Vagina (tissue), 2 donors: ENCODE measurements at places on chromosomes 4 and X.

GRCh38 chrX:97057349-97057909 lies 173.7 kb downstream of the RPA4 start:
- no peak for DNase-seq

GRCh38 chr4:144461906-144462305 lies 184.1 kb upstream of the HHIP start:
- DNase-seq = no peak

- no peak for DNase-seq
Observed at GRCh38 chr4:53688186-53688790, 97.0 kb upstream of the LNX1 start.

GRCh38 chr4:41426539-41426938 lies 111.4 kb upstream of the LIMCH1 start:
- DNase-seq = no peak

DNA sequence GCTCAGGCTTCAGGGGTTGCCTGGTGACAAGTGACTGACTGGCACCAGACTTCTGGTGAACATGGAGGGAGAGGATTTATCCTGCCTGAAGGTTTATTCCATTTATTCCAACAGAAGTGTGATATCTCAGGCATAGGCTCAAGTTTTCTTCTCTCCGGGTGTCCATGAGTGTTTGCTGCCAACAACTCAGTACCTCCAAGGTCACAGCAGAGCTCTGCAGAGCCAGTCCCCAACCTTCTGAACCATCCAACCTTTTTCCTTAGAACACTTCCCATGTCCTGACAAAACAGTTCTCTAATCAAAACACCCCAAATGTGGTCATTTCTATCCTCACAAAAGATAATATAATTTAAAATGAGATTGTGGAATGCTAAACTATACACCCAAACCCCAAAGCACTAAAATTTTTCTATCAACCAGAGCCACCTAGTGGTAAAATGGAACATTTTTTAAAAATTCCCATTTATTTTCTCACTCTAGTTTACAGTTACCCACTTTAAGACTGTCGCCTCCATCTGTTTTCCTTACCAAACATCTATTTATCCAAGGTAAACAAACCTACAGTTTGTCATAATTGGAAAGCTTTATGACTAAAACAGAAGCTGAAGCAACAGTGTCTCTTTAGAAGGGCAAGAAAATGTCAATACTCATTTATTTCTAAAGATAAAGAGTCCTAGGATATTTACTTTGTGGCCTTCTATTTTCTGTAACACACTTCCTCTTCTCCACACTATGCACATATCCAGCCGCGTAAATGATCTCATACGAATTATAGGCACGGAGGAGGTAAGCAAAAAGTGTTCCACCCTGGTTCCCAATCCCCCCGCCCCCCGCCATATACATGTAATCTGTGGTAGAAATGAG lies 39.5 kb downstream of the TMEM154 start:
- no peak for DNase-seq

DNA sequence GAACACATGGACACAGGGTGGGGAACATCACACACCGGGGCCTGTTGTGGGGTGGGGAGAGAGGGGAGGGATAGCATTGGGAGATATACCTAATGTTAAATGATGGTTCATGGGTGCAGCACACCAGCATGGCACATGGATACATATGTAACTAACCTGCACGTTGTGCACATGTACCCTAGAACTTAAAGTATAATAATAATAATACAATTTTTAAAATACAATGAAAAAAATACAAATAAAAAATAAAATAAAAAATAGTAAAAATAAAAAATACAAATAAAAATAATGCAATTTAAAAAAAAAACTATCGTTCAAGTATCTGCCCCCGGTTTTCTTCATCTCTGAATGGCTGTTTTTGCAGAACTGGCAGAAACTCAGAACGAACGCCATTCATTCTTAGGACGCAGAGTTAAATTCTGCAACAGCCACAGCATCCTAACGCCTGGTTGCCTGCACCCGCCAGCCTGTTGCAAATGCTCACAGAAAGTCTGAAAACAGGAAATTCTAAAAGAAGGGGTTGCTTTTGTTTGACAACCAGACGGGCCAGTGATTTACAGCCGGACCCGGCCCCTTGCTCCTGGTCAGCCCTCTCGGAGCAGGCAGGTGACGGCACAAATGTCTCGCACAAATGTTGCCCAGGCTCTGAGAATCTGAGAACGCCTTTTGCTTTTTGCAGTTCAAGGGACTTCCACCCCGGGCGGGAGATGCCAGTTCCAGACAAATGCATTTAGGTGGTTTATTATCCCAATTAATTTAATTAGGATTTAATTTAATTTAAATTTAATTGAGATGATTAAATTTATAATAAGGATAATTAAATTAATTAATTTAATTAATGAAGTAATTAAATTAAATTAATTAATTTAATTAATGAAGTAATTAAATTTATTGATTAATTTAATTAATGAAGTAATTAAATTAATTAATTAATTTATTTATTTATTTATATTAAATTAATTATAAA lies 47.8 kb downstream of the CRLF2 start:
- DNase-seq = no peak

DNA sequence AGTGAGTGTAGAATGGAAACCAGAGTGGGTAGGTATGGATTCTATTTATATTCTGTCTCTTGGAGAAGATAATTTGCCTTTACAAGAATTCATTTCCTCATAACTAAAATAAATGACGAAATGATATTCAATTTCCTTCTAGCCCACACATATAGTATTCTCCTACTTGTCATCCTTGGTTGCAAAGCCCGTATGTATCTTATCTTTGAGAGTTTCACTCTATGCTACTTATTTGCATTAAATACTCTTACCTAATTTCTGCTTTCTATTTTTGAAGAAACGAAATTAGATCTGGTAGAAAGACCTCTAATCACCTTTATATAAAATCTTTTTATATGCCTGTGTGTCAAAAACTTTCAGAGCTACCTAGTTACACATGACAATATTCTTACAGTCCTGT lies 457.7 kb downstream of the NKX6-1 start:
- DNase-seq = no peak

DNA sequence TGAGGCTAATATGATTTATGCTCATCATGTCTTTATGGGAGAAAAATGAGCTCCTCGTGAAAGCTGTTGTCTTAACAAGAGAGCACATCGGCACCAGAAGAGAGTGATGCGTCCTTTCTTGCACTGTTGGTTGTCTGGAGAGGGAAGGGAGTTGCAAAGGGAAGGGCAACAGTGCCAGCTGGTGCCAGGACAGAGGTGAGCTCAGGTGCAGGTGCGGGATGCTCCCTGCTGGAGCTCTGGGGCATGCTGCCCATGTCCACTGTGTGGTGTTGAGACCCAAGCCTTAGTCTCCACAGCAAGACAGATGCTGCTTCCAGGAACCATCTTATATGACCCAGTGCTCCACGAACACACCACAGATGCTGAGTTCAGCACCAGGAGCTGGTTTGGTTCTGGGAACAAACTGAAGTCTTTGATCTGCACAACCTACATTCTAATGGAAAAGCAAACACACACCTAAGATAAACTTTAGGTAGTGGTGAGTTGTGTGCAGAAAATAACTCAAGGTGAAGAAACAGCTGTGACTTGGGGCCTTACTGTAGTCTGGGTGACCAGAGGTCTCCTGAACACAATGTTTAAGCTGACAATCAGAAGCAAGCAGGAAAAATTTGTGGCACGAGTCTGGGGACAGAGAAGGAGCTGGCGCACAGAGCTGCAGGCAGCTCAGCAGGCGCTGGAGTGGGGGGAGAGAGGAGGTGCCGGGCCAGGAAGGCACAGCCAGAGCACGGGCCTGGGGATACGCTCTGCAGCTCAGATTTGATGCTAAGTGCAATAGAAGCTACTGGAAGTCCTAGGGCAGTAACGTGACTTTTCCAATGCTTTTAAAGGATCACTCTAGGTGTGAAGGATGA lies 73.2 kb downstream of the HAUS3 start:
- no peak for DNase-seq

DNA sequence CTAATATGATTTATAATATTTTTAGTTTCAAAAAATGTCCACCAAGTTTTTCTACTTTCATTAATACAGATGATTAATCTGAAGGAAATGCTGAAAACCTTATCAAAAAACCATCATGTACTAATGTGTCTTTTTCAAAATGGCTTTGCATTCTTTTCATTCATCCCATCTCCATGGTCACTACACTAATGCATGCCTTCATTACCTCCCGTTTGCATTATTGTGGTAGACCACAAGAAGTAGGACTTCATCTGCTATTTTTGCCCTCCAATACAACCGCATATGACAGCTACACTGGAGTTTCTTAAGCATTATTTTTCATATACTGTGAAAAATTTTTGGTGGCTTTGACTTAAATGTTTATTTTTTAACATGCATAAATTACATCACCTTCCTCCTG lies 37.9 kb upstream of the FSTL5 start:
- DNase-seq = no peak

- no peak for DNase-seq
Observed at GRCh38 chr4:105998171-105999063, 103.1 kb downstream of the NPNT start.

GRCh38 chr4:72513227-72513626 lies 55.8 kb downstream of the ADAMTS3 start:
- DNase-seq = no peak

- no peak for DNase-seq
Observed at GRCh38 chr4:38757945-38758600, 24.7 kb downstream of the TLR10 start.

DNA sequence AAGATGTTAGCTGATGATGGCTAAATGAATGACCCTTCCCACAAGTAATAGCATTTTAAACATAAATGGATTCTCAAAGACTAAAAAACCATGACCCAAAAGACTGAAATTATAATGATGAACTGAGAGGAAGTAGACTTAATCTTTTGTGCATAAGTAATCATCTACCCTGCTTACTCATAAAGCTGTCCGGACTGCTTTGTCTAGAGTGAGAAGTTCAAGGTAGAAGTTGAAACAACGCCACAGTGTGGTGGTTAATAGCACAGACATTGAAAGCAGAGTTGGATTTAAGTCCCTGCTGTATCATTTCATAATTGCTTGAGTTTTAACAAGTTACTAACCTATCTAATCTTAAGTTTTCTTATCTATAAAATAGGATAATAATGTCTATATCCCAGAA lies 346.6 kb downstream of the CENPC start:
- no peak for DNase-seq
